Esophagus mucosa (tissue), 1 donor: ENCODE measurements at places on chromosomes 11 and 22.

GRCh38 chr22:31122532-31123291 lies at the start of gene INPP5J:
Gene INPP5J (plus strand): TSS chr22:31122966. CDS start chr22:31123015, 49 bp downstream.
- ATAC-seq: peak; percentile 52

DNA sequence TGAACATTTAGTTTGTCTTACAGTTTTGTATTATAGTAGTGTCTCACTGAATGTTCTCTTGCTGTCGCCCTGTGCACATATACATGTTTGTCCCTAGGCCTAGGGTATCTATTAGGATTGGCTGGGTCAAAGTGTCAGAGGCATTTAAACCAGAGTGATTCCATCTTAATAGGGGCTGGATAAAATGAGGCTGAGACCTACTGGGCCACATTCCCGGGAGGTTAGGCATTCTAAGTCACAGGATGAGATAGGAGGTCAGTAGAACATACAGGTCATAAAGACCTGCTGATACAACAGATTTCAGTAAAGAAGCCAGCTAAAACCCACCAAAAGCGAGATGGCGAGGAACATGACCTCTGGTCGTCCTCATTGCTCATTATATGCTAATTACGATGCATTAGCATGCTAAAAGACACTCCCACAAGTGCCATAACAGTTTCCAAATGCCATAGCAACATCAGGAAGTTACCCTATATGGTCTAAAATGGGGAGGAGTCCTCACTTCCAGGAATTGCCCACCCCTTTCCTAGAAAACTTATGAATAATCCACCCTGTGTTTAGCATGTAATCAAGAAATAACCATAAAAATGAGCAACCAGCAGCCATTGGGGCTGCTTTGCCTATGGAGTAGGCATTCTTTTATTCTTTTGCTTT lies 82.6 kb downstream of the LDLRAD3 start:
- ATAC-seq: no peak

- peak; percentile 63 for ATAC-seq
These were observed 18.1 kb downstream of the MMP10 start for GRCh38 chr11:102762361-102762767.

DNA sequence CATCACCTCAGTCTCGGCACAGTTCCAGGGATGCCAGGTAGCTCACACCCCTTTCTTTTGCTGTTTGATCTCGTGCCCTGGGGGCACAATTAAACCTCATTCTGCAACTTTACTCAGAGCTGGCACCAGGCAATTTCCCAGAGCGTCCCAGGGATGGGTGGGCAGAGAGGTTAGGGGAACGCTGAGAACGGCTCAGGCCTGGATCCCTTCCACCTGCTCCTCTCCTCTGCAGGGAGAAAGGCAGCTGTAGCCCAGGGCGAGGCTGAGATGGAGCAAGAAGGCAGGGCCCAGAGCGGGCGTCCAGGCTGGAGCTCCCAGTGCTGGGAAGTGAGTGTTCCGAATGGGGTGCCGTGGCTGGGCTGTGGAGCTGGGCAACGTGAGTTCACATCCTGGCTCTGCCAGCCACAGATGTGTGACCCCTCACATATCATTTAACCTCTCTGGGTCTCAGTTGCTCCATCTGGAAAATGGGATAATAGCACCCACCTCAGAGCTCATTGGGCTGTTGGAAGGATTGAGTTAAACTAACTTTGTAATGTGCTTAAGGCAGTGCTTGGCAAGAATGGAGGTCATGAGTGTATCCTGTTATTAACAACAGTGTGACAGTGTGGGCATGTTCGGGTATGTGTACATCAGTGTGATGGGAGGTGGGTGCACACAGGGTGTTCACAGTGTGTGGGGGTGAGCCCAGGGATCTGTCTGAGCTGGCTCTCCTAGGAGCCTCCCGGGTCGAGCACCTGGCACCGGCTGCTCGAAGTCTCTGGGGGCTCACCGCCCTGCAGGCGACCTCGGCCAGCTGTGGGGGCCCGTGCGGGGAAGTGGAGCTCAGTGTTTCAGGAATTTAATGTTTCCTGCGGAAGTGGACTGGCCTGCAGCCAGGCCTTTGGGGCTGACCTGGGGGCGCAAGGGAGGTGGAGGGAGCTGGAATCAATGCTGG lies 15.5 kb downstream of the OTUB1 start:
- no peak for ATAC-seq

- ATAC-seq: no peak
These were observed 1.7 kb upstream of the ABTB2 start for GRCh38 chr11:34359548-34359891.

DNA sequence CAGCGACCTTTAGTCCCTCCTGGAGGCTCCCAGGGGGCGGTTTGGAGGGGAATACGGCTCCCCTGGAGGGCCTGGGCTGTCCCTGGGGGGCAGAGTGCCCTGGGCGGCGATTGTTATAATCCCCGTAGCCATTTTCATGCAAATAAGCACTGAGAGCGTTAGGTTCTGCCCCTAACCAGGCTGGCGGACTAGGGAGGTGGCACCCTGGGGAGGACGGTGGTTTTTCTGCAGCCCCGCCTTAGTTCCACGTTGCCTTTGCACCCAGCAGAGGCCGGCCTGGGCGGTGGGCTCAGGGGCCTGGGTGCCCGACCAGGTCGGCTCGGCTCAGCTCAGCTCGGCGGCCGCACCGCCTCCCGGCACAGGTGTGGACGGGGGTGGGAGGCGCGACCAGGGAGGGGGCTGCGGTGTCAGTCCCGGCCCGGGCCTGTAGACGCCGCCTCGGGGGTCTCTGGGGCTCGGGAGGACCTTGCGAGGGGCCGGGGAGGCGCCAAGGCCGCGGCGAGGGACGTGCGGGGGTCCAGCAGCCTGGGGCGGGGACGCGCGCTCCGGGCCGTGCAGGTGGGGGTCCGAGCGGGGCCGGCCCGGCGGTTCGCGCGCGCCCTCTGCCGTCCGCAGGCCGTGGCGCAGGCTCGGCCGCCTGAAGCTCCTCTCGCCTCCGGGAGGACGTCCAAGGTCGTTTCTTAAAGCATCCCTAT lies 2.3 kb upstream of the DUSP8 start:
- peak; percentile 44 for ATAC-seq

DNA sequence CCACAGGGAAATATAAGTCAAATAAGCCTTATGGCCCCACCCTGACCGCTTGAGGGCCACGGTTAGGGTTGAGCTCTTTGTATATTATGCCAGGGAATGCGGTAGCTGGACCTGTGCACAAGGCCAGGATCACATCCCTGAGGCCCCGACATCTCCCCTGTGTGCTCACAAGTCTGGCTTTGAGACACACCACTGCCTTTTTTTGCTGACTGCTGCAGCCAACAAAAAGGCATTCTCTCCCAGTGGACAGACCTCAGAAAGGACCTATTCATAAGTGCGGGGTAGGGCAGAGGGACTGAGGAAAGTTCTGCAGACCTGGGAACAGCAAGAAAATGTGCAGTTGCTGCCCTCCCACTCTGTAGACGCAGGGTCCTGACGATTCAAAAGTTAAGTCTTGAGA lies 3.4 kb upstream of the SIDT2 start:
- ATAC-seq: no peak

DNA sequence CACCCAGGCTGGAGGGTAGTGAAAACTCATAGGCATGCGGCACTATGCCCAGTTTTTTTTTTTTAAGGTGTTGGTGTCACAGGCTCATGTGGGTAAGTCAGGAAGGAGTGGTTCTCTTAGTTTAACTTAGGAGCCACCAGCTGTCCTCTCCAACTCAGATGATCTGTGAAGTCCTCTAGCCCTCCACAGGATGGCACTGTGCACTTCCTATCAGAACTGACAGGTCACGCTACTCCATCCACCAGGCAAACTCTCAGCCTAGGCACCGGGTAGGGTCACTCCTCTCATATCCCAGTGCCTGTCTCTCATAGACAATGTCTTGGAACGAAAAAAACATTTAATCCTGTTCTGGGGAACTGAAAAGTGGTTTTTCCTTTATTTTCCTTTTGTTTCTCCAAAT lies 16.5 kb downstream of the NAP1L4 start:
- peak; percentile 83 for ATAC-seq

DNA sequence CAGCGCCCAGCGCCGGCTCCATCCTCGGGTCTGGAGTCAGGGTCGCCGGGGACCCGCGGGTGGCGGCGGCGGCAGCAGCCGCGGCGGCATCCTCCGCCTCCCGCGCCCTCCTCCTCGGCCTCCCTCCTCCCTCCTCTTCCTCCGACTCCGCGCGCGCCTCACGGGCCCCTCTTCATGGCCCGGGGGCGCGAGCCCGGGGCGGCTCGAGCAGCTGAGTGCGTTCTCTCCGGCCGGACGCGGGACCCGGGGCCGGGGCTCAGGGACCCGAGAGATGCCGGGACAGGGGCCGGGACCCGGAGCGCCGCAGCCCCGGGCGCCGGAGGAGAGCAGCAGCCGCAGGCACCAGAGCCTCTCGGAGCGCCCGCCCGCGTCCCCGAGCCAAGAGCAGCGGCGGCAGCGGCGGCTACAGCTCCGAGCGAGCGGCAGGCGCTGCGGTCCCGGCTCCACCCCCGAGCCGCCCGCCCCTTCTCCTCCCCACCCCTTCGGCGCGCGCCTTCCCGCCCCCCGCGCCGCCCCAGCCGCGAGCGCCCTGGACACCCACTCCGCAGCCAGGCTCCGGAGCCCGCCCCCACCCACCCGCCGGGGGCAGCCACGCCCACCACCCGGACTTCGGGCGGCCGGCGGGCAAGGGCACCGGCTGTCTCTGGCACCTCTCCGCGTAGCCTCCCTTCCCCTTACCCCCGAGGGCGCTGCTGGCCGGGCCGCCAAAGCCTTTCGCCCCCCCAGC lies at the start of gene CHST1:
Gene CHST1, minus strand, starts transcription at position 417 of the 727 bp plus-strand sequence. CDS start 14,699 bp downstream, outside the sequence.
- ATAC-seq: peak; percentile 23

GRCh38 chr11:67370351-67371076 lies 2.9 kb downstream of the CLCF1 start:
- ATAC-seq: no peak

DNA sequence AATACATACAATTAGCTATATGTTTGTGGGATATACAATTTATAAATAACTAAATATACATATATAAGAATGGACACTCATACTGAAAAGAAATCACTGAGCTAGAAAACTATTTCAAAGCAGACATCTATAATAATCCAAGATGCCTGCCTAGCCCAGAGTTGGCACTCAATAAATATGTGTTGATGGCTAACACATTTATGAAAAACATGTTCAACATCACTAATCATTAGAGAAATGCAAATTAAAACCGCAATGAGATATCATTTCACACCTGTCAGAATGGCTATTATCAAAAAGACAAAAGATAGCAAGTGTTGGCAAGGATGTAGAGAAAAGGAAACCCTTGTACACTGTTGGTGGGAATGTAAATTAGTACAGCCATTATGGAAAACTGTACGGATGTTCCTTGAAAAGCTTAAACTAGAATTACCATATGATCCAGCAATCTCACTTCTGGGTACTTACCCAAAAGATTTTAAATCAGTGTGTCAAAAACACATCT lies 29.8 kb downstream of the POU2AF1 start:
- ATAC-seq: no peak

DNA sequence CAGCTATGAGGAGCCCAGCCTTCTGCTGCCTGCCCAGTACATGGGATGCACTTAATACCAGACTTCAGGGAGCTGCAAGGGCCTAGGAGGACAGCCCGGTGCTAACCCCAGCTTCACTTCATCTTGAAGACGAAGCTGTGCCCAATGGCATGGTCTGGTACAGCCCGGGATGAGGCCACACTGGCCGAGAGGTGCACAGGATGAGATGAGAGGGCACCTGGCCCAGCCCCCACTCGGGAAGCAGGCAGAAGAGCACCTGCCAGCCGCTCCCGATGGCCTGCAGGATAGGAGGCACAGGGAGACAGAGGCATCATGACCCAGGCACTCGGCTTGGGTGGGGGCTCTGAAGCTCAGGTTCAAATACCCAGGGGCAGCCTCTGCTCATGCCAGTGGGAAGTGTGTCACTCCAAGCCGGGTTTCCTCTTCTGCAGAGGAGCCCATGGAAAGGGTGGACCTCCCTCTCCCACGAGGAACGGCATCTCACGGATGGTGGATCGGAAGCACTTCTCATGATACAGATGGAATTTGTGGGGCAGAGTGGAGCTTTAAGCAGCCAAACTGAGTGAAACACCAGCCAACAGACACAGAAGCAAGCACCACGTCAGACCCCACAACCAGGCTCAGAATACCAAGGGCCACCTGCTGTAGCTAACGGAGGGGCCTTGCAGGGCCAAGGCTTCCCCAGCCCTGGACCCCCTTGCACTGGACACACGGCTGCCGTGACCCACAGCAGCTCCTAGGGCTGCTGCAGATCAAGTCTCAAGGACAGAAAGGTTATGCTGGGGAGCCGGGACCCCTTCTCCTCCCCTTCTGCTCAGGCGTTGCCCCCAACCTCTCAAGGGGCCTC lies 875.2 kb downstream of the BRD1 start:
- ATAC-seq: no peak

- ATAC-seq: no peak
These were observed 37.1 kb upstream of the NFRKB start for GRCh38 chr11:129932381-129933067.

DNA sequence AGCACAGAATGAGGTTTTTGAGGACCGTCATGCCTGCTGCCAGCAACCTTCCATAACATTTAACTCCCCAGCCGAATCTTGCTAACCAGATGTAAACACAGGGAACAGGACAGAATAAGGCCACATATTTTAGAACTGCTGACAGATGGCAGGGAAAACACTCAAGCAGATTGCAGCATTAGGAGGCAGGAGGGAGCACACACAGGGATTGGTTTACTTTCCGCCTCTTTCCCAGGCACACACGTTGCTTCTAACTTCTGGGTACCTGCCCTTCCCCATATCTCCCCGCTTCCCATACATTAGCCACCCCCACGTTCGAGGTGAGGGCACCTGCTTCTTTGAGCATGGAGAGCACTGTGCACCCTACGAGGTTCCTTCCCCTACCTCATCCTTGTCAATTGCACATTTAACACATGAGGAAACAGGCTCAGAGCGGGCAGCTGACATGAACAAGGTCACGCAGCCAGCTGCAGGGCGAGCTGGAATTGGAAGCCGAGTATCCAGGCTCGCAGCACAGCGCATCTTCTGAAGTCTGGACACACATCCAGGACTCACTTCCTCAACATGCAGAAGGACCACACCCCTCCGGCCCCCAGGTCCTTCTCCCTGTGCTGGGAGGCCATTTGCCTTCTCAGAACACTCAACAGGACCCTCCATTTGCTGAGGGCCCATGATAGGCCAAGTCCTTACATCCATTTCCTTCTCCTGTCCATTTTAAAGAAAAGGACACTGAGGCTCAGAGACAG lies 18.7 kb downstream of the ASPHD2 start:
- ATAC-seq: no peak

- peak; percentile 90 for ATAC-seq
These were observed 385.7 kb downstream of the AASDHPPT start for GRCh38 chr11:106463154-106463553.

DNA sequence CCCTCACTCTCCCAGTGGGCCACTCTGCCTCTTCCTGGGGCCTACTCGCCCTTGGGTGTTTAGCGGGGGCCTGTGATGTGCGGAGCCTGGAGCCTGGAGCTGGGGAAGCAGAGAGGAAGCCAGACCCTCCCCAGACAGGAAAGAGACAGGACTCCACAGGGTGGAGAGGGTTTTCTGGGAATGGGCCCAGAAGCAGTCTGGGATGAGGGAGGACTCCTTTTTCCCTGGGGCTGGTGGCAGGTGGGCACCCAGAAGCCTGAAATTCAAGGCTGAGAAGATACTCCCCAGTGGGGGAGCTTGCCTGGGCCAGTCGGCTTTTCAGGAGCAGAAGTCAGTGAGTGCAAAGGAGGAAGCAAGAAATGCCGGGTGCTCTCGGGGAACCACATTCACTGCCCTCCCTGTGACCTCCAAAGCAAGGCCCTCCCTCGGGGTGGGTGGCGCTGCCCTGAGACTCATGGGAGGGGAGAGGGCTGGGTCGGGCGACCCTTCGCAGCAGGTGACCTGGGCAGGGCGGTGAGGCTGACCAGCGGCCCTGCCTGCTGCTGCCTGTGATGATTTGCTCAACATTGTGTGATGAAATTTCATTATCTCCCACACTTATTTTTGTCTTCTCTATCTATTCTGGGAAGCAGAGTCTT lies 1377.4 kb downstream of the BRD1 start:
- ATAC-seq: no peak

- peak; percentile 14 for ATAC-seq
These were observed at the start of gene CLMP for GRCh38 chr11:123195188-123196059. Gene CLMP (minus strand): TSS chr11:123195248. CDS start chr11:123194940, 308 bp downstream.
